ENCODE measurements at places on chromosomes 5 and 9.

- DNase-seq, result no peak
Measured at GRCh38 chr9:71858812-71859211, 52.2 kb downstream of the ABHD17B start.

- no peak for DNase-seq
Measured at GRCh38 chr5:30866142-30866541, 327.3 kb upstream of the CDH6 start.

DNA sequence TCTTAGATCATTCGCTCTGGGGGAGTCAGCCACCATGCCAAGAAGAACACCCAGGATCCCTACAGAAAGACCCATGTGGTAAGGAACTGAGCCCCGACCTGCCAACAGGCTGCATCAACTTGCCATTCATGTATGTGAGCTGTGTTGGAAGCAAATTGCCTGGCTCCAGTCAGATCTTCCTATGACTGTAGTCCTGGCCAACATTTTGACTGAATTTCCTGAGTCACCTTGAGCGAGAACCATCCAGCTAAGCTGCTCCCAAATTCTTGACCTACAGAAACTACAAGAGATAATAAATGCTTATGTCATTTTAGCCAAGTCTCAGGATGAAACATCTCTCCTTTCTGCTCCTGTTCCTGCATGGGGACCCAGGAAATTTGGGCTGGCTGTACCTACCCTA, 40.0 kb upstream of the SLC44A1 start:
- DNase-seq, result no peak

DNA sequence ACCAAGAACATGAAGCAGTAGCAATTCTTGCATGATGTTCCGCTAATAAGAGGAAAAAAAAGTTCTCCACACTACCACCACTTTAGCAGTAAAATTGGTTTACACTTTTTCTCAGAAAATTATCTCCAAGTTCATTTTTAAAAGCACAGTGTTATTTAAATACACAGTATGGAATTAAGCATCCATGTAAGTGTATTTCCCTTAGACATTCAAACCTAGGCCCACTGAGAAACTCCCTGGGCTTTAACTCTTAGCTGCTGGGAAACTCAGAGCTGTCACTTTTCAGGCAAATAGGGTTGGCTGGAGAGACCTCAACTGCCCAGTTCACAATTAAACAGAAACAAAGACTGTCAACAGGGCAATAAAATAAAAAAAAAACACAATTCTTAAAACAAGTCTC, 2.7 kb downstream of the GNAQ start:
- no peak for DNase-seq
